ENCODE measurements at places on chromosomes 6 and 20.

DNA sequence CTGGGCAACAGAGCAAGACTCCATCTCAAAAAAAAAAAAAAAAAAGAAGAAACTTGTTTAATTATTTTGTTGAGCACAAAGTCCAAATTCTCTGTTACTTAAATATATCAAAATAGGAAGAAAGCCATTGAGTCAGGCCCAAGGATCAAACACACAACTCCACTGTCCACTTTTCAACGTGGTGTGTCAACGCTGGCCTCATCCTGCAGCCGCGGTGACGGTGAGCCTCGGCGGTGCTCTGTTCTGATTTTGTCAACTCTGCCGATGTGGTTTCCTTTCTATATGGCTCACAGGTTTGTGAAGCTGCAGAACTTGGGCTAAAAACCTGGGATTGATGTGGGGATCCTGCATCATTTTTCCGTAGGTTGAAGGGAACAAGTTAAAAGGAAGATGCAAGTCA, 3.2 kb upstream of the SMOC2 start:
- H3K36me3 ChIP-seq = no peaks in the 10 kb centered on the region
- no peaks in the 10 kb centered on the region for H3K4me1 ChIP-seq
- no peak for DNase-seq
- no peak overlapping the region for H3K4me3 ChIP-seq
- H3K27ac ChIP-seq = no peak overlapping the region

DNA sequence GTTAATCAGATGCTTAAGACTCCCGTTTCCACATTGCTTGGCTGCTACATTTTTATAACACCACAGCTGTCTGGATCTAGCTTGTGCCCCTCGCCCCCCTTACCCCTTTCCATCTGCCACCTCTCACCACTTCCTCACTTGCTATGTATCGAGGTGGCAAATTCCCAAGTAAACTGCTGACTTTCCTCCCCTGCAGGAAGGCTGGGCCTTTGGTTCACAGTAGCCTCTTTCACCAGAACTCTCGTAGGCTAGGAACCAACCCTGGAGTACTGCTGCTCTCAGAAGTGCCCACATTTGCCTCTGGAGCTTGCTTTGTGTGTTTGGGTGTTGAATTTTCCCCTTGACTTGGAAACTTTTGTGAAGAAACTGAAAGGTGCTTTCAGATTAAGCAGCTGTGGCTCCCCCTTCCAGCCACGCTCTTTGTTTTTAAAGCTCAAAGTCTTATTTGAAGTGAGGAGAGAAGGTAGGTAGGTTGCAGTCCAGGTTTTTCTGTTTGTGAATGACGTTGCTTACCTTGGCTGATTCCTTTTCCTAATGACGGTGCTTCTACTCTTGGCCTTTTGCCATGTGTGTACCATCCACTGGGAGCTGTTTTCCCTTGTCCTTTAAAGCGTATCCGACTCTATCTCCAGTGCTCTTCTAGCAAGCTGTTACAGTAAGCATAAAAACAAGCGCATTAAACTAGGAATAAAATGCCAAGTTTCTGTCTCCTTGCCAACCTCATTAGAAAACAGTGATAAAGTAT, 90.4 kb downstream of the CARMIL1 start:
- H3K4me1 ChIP-seq = peaks cover 49% of the 10 kb centered on the region
- peak overlapping the region; percentile 11 for H3K4me3 ChIP-seq
- H3K27me3 ChIP-seq = no peaks in the 10 kb centered on the region
- DNase-seq = peak; percentile 46
- no peaks in the 10 kb centered on the region for H3K36me3 ChIP-seq
- H3K27ac ChIP-seq = peak overlapping the region; percentile 92

DNA sequence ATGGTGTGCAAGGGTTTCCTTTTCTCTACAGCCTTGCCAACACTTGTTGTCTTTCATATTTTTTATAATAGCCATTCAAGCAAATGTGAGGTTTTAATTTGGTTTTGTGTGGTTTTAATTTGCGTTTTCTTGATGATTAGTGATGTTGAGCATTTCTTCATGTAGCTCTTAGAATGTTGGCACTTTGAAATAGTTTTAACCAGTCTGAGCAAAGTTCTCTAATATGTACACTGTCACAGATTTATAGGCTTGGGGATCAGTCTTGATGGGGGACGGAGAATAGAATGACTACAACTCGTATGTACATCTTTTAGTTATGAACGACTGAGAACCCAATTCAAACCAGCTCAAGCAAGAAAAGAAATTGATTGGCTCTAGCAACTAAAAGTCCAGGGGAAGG, 1003.1 kb downstream of the KIF16B start:
- no peaks in the 10 kb centered on the region for H3K27me3 ChIP-seq
- no peak overlapping the region for H3K4me3 ChIP-seq
- no peaks in the 10 kb centered on the region for H3K4me1 ChIP-seq
- DNase-seq = no peak

GRCh38 chr20:5691918-5692618, 58.1 kb upstream of the SHLD1 start:
- H3K27ac ChIP-seq = peak overlapping the region; percentile 50
- H3K27me3 ChIP-seq = no peaks in the 10 kb centered on the region

DNA sequence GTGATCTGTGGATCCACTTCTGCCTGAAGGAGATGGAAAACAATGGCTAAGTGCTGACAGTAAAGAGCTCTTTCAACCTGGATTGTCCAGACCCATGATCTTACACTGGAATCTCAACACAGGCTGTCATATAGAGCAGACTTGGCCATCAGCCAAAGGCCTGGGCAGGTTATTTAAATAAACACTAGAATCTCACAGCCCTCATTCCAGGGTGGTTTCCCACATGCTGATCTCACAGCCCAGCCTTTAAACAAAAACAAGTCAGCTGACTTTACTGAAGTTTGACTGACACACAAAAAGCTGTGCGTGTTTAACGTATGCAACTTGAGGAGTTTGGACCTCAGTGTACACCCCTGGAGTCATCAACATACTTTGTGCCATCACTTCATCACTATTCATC, 28.4 kb downstream of the SYNDIG1 start:
- no peaks in the 10 kb centered on the region for H3K27me3 ChIP-seq
- H3K36me3 ChIP-seq = no peaks in the 10 kb centered on the region
- H3K27ac ChIP-seq = no peak overlapping the region
- no peak for DNase-seq

GRCh38 chr6:130692659-130693058, 134.5 kb upstream of the SMLR1 start:
- H3K27me3 ChIP-seq = no peaks in the 10 kb centered on the region
- no peak overlapping the region for H3K27ac ChIP-seq
- no peak for DNase-seq
- H3K36me3 ChIP-seq = no peaks in the 10 kb centered on the region
- no peak overlapping the region for H3K4me3 ChIP-seq

DNA sequence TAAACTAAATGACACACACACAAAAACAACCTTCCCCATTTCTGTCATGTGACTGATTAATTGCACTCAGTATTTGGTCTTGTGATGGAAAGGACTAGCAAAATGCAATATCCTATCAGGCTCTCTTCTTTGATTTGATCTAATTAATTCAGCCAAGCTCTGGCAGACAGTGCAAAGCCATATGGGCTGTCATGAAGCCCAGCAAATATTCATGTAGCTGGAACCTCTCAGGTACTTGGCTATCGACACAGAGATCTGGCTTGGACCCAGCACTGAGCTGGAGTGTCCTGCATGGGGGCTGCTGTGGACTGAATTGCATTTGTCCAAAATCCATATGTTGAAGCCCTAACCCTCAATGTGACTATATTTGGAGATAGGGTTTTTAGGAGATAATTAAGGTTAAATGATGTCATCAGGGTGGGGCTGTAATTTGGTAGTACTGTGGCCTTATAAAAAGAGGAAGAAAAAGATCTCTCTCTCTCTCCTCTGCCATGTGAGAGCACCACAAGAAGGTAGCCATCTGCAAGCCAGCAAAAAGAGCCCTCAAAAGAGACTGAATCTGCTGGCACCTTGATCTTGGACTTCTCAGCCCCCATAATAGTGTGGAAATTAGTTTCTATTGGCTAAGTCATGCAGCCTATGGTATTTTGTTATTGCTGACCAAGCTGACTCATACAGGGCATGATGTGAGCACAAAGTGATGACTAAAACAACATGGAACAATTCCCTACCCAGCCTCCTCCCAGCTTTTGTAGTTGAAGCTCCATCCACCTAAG, 77.1 kb downstream of the STMND1 start:
- DNase-seq = no peak
- no peak overlapping the region for H3K27ac ChIP-seq
- no peaks in the 10 kb centered on the region for H3K27me3 ChIP-seq

GRCh38 chr6:128464790-128465189, 55.6 kb downstream of the PTPRK start:
- DNase-seq = no peak
- no peaks in the 10 kb centered on the region for H3K4me1 ChIP-seq
- no peaks in the 10 kb centered on the region for H3K36me3 ChIP-seq

DNA sequence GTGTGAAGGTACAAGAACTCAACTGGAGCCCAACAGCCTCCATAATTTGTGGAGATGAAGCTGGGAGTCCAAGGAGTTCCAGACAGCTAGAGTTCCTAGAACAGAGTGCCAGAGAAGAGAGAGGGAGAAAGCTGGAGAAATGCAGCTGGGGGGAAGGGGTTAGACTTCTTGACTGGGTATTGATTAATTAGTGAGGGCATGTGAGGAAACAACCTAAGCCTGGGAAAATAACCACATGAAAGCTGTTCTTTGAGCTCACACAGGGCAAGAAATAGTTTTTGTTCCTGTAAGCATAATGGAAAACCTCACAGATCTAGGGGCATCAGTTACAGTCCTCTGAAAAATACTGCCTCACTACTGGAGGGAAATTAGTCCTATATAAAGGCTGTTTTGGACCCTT, 230.5 kb upstream of the FKBP1C start:
- H3K27me3 ChIP-seq = no peaks in the 10 kb centered on the region
- no peak overlapping the region for H3K4me3 ChIP-seq
- H3K27ac ChIP-seq = no peak overlapping the region
- H3K36me3 ChIP-seq = no peaks in the 10 kb centered on the region

DNA sequence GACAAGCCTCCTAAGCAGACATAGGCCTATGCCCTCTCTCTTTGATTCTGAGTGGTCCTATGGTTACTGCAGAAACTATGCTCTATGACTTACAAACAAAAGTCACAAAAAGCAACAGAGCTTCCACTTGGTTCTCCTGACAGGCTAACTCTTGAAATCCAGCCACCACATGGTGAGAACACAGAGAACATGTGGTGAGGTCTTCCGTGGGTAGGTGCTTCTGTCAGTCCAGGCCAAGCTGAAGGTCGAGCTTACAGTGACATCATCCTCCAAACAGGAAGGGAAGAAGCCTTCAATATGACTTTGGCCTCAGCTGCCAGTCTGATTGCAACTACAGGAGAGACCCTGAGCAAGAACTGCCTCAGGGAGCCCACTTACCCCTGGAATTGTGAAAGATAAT, 265.5 kb downstream of the TBX18 start:
- no peaks in the 10 kb centered on the region for H3K36me3 ChIP-seq
- H3K4me1 ChIP-seq = no peaks in the 10 kb centered on the region
- no peak for DNase-seq
- no peak overlapping the region for H3K27ac ChIP-seq
- no peak overlapping the region for H3K4me3 ChIP-seq

DNA sequence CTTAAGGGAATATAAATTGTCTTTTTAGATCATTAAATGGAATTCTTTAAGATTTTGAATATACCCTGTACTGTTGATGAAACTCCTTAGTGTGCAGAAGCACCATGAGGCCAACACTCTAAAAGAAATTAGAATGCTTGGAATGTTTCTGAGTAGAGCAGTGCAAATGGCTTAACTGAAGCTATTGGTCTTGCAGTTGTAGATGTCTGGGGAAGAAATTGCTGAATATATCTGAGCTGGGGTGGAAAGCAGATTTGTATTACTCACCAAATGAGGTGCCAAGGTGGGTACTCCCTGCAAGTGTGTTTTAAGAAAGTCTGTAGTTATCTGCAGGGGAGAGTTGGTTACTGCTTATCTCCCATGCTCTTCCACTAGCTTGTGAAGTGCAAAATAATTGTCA, 119.0 kb downstream of the ADGRG6 start:
- H3K4me1 ChIP-seq = no peaks in the 10 kb centered on the region
- H3K27me3 ChIP-seq = no peaks in the 10 kb centered on the region
- no peak for DNase-seq
- no peaks in the 10 kb centered on the region for H3K36me3 ChIP-seq

DNA sequence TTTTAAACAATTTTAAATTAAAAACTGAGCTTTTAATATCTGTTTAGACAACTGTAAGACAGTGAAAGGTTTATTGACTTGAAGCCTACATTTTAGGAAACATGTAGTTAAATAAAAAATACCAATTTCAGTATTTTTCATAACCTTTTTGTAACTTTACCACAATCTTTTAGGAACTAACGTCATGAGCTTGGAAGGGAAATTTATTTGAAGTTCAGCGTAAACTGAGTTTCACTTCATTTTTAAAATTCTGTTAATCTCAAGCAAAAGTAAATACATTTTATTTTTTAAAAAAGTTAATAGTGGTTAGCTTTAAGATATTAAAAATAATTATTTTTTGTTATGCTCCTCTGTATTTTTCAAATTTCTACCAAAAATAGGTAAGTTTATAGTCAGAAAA, 5.5 kb downstream of the CST7 start:
- no peaks in the 10 kb centered on the region for H3K27me3 ChIP-seq
- H3K4me3 ChIP-seq = no peak overlapping the region
- H3K36me3 ChIP-seq = peaks cover 28% of the 10 kb centered on the region

- peaks cover 75% of the 10 kb centered on the region for H3K27me3 ChIP-seq
- no peak overlapping the region for H3K27ac ChIP-seq
- DNase-seq = no peak
These were observed 4.1 kb downstream of the LINC00237 start for GRCh38 chr20:21101932-21102575.

GRCh38 chr20:12113075-12113467, 195.4 kb downstream of the BTBD3 start:
- H3K27ac ChIP-seq = no peak overlapping the region
- H3K4me1 ChIP-seq = no peaks in the 10 kb centered on the region
- H3K4me3 ChIP-seq = no peak overlapping the region

DNA sequence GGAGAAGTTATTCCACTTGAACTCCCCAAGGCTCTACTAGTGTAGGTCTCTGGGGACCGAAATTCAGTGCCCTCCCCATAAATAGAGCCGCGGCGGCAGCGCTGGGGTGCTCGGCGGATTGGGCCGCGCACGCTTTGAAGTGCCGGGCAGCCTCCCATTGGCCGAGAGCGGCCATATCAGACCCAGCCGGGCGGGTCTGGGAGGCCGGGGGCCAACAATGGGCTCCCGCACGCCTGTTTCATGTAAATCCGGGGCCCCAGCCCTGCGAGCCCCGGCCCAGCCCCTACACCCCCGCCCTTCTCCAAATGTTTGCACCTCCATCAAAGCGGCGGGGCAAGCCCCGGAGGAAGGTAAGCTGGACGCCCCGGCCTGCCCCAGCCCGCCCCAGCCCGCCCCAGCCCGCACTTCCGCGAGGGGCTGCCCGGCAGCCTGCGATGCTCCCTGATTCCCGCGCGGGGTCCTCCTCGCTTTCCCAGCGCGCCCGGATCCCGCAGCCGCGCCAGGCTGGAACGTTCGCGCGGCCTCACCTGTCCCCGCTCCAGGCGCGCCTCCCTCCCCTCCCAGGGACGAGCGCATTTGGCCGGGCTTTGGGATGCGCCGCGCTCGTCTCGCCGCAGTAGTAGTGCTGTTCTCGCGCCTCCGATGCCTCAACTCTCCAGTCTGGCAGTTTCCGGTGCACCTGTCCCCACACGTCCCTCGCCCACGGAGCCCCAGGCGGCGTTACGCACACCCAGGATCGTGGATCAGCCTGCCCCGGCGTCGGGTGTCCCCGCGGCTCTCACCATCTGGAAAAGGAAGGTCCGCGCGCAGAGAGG, at the start of gene TBXT:
TBXT (minus strand) TSS at position 51 of the 815 bp plus-strand sequence. CDS start 260 bp downstream, outside the sequence.
- H3K36me3 ChIP-seq = no peaks in the 10 kb centered on the region
- H3K4me1 ChIP-seq = peaks cover 8% of the 10 kb centered on the region
- no peak for DNase-seq
- H3K27me3 ChIP-seq = peaks cover 98% of the 10 kb centered on the region
- H3K4me3 ChIP-seq = peak within 1 kb of the TSS; percentile 33
